ENCODE measurements at places on chromosomes 1 and 21.

DNA sequence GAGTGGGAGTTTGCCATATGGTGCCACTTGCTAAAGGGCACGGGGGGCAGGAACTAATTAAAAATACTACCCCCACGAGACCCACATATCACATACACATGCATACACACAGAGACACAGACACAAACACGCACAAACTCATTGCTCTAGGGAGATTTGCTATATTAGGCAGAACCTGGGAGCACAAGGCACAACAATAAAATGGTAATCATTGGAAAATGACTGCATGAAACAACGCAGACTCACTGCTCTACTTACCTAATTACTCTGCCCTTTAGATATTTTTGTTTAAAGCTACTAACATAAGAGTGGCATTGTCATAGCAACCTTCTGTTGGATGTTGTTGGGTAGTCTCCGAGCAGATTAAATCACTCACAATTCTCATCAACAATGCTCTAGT, 20.3 kb upstream of the RGS4 start:
- DNase-seq: no peak

DNA sequence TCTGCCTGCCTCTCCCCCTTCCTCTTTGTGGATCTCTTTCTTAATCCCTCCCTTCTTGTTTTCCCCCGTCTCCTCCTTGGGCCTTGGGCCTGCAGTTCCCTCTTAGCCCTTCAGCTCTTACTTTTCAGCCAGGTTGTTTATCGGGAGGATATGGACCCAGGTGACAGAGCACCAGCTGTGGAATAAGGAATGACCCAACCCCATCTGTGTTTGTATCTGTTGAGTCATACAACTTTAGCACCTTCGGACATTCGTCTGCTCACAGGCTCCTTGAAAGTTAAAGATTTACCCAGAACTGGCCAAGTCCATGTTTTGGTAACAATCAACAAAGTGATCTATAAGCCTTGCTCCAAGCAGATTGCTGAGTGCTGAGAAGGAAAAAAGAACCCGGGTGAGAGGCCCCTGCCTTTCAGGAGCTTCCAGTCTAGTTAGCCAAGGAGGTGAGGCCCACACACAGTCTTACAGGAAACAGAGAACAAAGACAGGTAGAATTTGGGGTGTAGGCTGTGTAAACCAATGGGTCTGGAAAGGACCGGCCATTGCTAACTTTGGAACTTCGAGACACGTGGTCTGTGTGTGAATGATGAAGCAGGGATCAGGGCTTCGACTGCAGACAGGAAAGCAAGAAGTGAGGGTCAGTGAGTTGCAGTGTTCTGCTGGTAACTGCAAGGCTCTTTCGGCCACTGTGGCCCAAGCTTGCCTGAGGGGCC, 66.7 kb upstream of the F3 start:
- no peak for DNase-seq

DNA sequence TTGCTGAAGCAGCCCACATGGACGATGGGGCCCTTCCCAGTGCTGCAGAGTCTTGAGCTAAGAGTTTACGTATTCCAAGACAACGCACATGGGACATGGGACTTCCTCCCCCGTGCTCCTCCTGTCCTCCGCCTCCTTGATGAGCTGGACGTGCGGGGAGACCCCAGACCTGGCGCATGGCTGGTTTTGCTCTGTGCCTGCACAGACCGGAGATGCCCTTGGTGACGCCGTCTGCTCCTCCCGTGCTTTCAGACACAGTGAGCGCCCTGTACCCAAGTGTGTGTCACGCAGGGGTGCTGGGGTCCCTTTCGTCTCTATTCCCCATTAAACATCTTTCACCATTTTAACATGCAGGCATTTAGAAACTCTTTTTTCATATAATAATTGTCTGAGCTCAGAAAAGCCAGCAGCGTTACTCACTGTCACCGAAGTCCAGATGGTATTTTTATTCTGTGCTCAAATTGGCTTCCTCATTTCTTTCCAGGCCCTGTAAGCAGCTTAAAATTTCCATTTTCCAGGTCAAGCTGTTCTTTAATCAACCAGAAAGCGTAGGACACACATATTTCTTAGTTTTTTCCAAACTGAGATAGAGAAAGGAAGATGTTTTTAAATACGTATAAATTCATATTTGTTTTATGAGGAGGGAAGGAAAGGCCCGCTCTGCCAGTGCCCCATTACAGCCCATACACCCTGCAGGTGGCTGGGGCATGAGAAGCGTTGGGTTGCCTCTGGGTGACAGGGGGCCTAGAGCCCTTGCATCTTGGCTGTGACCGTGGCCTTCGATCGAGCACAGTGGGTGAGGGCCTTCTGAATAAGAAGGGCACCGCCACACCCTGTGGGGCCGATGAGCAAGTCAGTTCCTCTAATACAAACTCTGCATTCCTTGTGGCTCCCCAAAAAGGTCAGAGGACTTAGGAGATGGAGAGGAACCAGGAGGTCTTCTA, 17.9 kb upstream of the ZBTB21 start:
- no peak for DNase-seq

- DNase-seq: no peak
Measured at GRCh38 chr21:26776310-26777021, 68.7 kb downstream of the ADAMTS1 start.

DNA sequence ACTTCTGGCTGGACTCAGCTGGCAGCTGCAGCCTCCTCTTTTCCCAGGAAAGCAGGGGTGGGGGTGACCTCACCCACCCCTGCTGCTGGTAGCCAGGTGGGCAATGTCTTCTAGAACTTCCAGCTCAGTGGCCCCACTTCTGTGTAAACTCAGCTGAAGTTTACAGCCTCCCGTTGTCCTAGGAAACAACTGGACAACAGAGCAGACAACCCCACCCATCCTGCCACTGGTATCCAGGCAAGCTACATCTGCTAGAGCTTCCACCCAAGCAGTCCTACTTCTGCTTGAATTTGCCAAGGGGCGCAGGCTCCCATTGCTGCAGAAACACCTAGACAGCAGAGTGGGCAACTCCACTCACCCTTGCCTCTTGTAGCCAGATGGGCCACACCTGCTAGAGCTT, 309.6 kb upstream of the BEND5 start:
- DNase-seq: no peak

- no peak for DNase-seq
Measured at GRCh38 chr1:3561702-3562101, 49.6 kb downstream of the MEGF6 start.

- DNase-seq: no peak
Measured at GRCh38 chr1:28458237-28459228, 47.3 kb upstream of the RCC1 start.

- no peak for DNase-seq
Measured at GRCh38 chr1:172212124-172212523, 208.4 kb upstream of the C1orf105 start.

DNA sequence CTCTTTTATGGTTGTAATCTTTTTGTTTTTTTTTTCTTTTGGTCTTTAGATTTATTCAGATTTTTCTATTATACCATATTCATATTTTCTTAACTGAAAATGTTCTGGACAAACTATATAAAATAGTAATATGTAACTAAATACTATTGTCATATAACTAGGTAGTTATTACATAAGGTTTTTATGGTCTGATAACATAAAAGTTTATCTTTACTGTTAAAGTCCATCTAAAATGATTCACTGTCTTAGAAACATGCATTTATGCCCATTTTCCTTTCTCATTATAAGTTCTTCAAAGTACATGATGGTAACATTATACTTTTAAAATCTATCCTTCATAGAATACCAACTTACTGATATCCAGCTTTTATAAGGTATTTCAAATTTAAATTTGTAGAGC, 29.1 kb downstream of the IARS2 start:
- no peak for DNase-seq

GRCh38 chr1:201108614-201109013, 3.6 kb downstream of the CACNA1S start:
- DNase-seq: no peak

DNA sequence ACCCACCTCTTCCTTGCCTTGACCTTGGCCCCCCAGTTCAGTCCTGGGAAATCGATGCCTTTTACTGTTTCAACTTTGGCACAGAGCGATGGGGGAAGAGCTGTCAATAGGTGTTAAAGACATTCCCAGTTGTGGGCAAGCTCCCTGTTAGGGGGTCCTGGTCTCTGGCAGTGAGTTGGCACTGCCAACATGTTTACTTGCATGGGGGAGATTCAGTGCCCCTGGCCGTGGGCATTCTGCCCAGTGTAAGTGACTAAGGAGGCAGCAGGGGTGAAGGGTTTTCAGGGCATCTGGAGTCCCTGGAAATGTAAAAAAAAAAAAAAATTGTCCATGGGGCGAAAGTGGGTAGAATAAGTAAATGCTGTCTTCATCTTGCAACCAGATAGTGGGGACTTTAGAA, 407.0 kb downstream of the PTPRU start:
- DNase-seq: no peak

DNA sequence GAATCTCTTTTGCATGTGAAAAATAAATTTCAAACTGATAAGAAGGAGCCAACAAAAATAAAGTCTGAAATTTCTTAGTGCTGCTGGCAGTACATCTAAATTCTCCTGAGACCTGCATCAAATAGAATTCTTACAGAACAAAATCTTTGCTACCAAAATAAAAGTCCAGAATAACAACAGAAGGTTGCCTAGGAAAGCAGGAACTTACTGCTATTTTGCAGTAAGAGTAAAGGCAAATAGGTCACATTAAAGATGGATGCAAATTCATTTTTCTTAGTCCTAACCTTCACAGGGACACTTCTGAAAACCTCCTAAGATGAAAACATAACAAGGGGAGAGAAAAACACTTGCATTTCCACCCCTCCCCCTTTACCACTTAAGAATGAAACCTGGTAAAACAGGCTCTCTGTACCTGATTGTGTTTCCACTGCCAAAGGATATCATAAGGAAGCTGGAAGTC, 59.0 kb downstream of the RUSC1 start:
- no peak for DNase-seq

DNA sequence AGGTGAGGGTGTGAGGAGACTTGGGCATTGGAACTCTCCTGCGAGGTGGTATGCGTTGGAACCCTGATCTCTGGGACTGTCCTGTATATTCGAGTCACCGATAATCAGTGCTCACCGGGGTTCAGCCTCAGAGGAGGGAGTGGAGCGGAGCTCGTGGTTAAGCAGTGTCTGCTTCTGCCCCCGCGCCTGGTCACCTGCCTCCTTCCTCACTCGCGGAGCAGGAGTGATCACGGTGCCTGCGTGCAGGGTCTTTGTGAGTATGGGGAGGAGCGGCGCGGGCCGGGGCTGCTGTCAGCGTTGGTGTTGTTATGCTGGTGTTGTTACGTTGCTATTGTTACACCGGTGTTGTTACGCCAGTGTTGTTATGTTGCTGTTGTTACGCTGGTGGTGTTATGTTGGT, 23.3 kb downstream of the H6PD start:
- no peak for DNase-seq

DNA sequence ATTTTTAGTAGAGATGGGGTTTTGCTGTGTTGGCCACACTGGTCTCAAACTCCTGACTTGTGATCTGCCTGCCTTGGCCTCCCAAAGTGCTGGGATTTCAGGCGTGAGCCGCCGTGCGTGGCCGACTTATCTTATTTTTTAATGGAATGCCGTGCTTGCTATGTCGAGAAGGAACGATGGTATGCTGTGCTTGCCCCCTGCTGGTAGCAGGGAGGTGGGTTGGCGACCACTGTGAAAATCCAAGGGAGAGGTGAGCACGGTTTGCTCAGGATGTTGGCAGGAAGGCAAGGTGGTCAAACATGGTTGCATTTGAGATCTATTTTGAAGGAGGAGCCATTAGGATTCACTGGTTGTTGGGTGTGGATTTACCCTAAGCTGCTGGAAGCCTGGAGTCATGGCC, 45.8 kb upstream of the RCC2 start:
- no peak for DNase-seq

GRCh38 chr1:216425577-216425976, 2.3 kb upstream of the USH2A start:
- no peak for DNase-seq

DNA sequence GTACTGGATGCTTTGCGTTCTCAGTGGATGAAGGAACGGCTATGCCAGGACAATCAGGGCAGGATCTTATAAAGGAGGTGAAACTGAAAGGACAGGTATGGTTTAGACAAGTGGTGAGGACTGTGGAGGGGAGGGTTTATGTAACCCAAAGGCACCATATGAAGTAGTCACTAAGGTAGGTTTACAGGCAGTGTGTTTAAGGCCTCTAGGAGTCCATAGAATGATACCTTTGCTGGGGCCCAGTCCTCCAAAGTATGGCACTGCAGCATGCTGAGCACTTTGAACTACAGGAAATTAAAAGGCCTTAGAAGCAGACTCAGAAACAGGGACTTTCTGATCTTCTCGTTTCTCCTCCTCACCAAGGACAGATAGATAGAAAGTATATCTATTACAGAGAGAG, 304.7 kb upstream of the USP25 start:
- no peak for DNase-seq

DNA sequence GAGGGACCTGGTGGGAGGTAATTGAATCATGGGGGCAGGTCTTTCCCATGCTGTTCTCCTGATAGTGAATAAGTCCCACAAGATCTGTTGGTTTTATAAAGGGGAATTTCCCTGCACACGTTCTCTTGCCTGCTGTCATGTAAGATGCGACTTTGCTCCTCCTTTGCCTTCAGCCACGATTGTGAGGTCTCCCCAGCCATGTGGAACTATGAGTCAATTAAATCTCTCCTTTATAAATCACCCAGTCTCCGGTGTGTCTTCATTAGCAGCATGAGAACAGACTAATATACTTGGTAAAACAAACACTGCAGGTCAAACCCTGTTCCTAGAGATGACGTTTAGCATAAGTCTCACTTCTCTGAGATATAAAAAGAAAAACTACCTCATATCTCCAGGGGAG, 148.3 kb downstream of the MATN1 start:
- DNase-seq: no peak

DNA sequence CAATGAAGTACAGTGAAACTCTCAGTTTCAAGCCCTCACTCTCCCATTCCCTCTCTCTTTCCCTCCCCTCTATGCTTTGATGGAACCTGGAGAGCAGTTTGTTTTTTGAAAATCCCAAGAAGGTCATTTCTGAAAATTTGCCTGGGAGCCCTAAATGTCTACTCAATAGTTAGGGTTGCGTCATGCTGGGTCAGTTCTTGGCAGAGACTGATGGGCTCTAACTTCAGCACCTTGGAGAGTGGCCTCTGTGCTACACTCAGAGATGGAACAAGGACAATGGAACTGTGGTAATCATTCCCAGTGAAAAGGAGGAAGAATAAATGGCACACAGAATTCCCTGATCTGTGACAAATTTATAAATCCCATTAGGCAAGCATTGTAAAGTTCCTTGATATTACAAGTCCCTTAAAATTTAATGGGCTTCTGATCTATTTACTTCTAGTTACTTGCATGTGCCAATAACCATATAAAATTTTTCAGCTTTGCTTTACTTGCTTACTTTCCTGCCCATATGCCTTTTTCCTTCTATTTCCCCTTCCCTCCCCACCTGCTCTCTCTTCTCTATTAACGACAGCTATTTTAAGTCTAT, 182.9 kb upstream of the KCND3 start:
- no peak for DNase-seq

GRCh38 chr1:201111156-201111555, 1.1 kb downstream of the CACNA1S start:
- no peak for DNase-seq

- no peak for DNase-seq
Measured at GRCh38 chr1:181350131-181350530, 133.2 kb upstream of the CACNA1E start.

Measured in activated naive CD8-positive, alpha-beta T cell treated with anti-CD3 and anti-CD28 coated beads, Interleukin-2, amount 10 ng/mL, durations not matched to agents 7 days and 5 days (primary cell).